GM13977 (cell line): ENCODE measurements at places on chromosomes 3 and 15.

- no peak for DNase-seq
These were observed 7.1 kb downstream of the GUCA1C start for GRCh38 chr3:108946292-108947285.

GRCh38 chr3:25910997-25911396 is 121.1 kb downstream of the OXSM start:
- DNase-seq: no peak

- peak; percentile 67 for DNase-seq
These were observed at the start of gene CACNA2D3 for GRCh38 chr3:54122324-54123002. TSS of gene CACNA2D3 (plus strand) at chr3:54122552.

DNA sequence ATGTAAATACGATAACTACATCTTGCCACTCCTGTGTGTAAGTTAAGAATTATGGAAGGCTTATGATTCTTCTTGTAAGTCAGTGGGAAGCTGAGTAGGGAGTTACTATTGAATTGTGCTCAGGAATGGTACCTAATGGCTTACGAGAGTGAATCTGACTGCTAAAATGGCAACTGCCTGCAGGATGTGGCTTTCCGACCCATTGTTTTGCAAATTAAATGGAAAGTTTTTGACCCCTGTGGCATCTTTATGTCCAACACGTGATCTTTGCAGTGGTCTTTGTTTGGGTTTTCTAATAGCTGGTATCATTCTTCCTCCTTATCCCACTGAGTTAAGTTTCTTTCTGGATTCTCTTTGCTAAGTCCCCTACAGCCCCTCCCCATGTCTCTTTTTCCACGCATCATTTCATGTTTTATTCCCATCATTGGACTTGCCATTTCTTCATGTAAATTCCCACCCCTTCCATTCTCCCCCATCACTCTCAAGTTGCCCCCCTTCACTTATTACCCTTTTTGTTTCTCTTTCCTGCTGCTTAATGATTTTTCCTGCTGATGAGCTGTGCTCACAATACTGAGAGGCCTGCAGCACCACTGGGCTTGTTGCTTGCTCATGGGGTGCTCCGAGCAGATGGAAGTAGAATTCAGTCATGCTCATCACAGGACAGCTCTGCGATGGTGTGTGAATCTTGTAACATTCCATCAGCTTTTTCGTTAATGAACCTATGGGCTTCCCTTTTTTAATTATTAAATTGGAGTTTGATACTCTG is 428.2 kb upstream of the IL12A start:
- no peak for DNase-seq

DNA sequence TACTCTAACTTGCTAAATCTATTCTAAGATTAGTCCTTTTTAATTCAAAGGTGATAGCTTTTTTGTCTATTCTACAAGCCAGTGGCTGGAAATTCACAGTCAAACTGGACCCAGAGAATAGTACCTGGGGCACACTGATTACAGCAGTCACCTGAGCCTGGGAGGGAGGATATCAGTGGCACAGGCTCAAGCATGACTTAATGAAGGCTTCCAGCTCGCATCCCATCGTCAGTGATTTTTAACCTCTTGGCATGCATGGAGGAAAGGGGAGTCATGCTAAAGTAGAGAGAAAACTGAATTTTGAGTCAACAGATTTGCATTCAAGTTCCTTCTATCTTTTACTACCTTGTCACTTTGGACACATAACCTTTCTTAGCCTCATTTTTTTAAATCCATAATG is 24.8 kb downstream of the GOLIM4 start:
- DNase-seq: no peak

- DNase-seq: no peak
These were observed 1.6 kb downstream of the C3orf52 start for GRCh38 chr3:112087746-112088145.

DNA sequence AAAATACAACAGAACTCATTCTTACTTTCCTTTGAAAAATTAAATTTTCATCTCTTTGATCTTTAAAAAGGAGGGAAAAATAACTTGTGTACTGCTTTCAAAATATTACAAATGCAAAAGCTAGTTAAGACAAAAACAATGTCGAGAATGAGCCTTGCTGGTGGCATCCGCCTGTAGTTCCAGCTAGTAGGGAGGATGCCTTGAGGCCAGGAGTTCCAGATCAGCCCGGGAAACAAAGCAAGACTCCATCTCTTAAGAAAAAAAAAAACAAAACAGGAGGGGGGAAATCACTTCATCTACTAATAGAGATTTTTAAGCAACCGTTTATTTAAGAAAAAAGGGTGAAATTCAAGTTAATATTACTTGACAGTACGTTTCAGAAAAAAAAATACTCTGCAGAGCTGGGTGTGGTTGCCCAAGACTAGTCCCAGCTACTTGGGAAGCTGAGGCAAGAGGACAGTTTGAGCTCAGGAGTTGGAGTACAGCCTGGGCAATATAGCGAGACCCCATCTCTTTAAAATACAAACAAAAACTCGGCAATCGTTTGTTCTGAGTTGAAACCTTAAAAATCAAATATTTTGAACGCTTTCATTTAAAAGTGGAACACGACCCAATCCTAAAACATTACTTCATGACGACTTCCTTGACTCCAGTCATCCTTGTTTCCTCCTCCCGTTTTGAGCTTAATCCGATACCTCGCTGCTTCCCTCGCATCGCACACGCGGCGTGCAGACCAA is 1.2 kb downstream of the KPNA1 start:
- no peak for DNase-seq
